ENCODE measurements at places on chromosomes 6 and 20. TPM values are rescaled to one million over a fixed set of nuclear protein-coding genes. Genes with fewer than 3 reads are reported as not detected.

The FAM217B gene
- total RNA-seq: 24.2 TPM

DNA sequence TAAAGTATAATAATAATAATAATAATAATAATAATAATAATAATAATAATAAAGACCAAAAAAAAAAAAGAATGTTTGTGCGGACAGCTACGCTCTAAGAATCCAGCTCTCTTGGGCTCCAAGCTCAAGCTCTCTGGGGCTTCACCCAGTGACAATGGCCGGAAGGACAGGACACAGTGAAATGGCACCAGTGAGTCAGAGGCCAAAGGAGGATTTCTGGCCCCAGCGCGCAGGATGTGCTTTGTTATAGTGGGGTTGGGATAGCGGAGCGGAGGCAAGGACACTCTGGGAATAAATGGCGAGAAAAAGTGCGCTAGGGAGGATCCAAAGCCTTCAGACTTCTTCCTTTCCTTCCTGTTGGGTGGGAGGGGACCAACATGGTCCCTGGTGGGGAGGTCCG, 38.2 kb downstream of the HLA-A start:
- DNase-seq: no peak

DNA sequence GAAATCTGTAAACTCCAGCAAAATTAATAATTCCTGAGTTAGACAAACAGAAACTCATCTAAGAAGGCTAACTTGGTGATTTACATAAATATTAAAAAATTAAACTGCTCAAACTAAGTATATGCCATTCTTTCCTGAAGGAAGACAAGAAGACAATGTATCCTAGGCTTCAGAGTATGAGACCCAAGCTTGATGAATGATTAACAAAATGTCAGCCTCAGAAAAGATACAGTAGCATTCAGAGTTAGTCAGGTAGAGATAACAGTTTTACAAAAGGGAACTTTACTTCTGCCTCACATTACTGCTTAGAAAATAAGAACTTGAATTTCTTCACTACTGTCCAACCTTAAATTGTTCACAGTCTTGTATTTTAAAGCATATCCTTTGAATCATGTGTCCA, 12.0 kb downstream of the CSNK2A1 start:
- DNase-seq: no peak

The MATN4 gene
- 0.18 TPM for total RNA-seq

DNA sequence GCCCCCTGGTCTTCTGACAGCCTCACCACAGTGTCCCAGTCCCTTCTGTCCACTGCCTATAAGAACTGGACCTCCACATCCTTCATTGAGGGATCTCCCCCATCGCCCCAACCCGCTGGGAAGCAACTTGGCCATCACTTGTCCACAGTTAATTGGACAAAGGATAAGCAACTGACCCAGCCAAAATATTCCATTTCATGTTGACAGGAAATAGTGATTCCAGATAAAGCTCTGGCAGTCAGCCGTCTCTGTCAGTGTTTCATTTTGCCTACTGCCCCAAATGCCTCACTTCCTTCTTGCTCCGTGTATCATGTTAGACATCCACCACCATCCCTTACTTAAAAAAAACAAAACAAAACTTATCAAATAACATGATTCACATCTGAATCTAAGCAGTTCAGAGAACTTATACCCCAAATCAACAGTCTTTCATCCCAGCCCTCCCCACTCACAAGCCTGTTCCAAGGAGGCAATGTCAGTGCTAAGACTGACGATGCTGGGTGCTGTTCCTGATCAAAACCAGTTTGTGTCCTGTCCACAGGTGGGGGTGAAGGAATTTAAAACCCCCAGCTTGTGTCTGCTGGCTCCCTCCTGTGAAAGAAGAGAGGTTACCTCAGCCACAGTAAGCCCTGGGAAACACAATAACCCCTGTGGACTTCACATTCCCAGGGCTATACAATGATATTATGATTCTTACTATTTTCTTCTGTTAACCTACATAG, 162.5 kb downstream of the WDR27 start:
- no peak for DNase-seq

DNA sequence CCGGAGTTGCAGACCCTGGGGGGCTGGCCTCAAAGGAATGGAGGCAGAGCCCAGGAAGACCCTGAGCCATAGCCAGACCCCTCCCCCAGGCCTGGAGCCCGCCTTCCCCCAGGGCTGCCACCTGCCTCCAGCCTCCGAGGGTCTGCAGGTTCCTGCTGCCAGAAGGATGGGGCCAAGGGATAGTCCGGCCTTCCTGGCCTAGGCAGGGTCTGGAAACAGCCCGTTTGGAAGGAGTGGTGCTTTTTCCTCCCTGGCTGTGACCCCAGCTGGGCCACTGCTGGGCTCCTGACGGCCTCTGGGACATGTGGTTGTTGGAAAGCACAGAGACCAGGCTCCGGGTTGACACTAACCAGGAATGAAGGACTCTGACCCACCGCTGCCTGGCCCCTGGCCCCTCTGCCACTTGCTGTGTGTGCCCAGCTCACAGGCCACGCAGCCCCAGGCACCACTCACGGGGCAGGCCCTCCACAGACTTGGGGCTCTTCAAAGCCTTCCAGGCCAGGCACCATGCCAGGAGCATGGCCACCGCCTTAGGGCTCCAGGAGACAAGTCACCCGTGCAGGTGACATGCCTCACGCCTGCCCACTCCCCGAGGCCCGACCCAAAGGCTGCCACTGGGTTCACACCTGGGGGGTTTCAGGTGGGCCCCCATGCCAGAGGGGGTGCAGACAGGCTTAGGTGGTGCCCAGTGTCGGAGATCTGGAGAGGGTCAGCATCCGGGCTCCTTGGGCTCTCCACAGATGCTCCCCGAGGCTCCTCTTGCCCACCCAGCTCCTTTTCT, 3.9 kb upstream of the LAMA5 start:
- no peak for DNase-seq

The CLPSL2 gene
- total RNA-seq: not detected

DNA sequence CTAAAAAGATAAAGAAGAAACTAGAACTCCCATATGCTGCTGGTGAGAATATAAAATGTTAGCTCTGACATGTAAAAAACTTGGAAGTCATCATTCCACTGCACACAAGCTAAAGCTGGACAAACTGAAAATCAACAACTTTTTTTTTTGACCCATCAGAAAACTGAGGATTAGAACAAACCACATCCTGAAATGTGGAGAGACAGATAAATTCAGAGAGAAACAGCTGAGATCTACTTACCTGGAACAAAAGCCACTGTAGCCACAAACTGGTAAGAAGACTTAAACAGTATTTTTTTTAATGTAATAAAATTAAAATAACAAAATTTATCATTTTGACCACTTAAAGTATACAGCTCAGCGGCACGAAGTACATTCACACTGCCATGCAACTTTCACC, 408.5 kb upstream of the RGS17 start:
- peak; percentile 50 for DNase-seq
